ENCODE measurements at places on chromosomes 13 and 19.

DNA sequence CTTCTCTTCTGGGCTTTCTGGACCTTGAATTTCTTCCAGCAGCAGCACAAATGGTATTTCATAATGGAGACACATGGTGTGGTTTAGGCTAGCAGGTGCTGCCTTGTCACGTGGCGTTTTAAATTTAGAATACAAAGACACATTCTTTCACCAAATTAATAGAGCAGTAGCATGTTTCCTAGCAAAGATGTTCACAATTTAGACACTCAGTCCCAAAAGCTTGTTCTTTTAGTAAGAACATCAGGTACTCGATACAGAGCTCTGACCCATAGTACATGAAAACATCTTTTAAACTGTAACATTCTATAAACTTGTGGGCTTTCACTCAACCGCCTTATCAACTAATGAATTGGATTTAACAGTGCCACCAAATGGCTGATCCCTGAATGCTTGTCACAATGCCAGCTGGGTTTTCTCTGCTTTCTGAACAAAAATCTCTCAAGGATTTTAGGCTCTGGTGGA, 290.1 kb downstream of the DCLK1 start:
- no peak for DNase-seq

GRCh38 chr13:72864142-72865011, 82.4 kb downstream of the PIBF1 start:
- DNase-seq = no peak

- DNase-seq = no peak
Measured at GRCh38 chr13:109783447-109783814, 3.0 kb downstream of the IRS2 start.

DNA sequence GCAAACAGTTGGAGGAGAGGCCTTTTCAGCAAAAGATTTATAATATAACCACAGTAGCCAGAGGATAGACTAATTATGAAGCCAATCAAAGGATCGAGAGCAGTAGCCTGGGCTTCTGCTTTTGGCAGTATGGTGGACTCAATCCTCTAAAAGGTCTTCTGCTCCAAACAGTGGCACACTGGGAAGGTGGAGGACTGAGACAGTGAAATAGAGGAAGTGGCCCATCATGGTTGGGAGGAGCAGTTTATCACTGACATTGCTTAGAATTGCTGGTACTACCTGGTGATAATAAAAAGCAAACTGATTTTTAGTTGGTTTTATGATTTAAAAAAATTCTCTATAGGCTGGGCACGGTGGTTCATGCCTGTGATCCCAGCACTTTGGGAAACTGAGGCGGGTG, 20.9 kb upstream of the PLAUR start:
- no peak for DNase-seq

- DNase-seq = no peak
Measured at GRCh38 chr13:49112782-49113525, 107.2 kb upstream of the MLNR start.

GRCh38 chr13:73496711-73497110, 437.9 kb downstream of the KLF5 start:
- no peak for DNase-seq

DNA sequence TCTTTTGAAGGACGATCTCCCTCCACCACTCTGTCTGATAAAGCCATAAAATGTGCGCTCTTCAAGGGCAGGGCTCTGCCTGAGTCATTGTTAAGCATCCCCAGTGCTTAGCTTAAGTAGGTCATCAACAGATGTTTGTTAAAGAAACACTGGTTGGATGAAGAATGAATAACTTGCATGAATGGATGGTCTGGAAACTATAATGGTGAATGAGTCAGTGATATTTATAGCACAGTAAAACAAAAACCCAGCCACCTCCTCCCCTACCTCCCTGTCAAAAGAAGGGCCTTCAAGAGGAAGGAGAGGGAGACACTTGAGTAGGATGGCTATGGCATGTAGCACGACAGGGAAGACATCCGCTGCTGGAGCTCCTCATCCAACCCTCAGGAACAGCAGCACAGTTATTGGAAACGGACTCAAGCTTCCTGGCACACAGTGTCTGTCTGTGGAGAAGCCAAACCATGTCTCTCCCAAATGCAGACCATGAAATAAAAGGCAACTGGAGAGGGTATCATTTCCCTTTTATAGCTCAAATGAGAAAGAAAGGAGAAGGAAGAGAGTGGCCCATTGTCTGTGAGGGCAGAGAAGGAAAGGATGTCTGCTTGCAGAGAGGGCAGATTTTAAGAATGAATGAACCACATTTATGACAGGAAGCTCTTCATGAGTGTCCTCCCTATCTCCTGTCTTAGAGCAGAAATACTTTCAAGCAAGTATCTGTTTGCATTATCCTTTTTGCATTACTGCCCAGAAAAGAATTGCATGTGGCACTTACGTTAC, 183.5 kb upstream of the UBL3 start:
- no peak for DNase-seq

- DNase-seq = no peak
Measured at GRCh38 chr19:38184815-38185214, 39.2 kb downstream of the DPF1 start.

GRCh38 chr13:90493667-90494066, 853.8 kb upstream of the MIR17HG start:
- DNase-seq = no peak

DNA sequence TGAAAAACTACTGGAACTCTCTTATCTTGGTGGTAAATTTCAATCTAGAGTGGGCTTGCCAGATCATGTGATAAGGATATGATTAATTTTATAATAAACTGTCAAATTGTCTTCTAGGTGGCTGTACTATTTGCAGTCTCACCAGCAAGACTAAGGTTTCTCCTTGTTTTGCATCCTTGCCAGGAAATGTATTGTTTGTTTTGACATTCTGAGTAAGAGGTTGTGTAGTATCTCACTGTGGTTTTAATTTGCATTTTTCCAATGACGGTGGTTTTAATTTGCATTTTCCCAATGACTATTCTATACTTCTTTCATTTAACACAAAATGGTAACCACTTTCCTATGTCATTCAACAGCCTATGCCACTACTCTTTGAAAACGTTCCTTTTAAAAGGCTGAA, 2.0 kb downstream of the CAB39L start:
- no peak for DNase-seq

DNA sequence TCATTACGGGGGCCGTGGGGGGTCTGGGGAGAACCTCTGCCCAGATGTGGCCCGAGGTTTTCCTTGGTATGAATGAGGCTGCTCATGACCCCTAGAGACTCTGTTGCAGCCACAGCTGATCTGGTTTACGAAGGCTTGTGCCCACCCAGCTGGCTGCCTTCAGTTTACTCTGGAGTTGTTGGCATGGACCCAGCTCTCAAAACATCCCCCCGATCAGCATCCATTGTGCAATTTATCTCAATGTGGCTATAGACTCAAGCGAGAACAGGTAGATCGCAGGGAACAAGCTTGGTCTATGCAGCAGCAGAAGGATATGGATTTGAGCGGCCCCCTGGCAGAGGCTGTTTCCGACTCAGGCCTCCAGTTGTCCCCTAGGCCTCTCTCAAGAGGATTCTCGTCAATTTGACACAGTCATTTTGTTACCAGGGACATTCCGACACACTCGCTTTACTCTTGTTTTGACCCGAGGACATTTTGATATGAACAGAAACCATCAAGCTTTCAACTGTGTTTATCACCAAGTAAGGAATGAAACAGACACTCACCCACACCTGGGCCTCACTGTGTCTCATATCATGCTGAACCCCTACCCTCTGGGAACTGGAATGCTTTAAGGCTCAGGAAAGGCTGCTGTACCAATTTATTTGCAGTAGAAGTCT, 161.5 kb downstream of the KATNAL1 start:
- DNase-seq = no peak

GRCh38 chr13:113546571-113547237, 37.8 kb upstream of the TFDP1 start:
- DNase-seq = no peak

GRCh38 chr13:77457966-77458365, 77.5 kb upstream of the SCEL start:
- no peak for DNase-seq

DNA sequence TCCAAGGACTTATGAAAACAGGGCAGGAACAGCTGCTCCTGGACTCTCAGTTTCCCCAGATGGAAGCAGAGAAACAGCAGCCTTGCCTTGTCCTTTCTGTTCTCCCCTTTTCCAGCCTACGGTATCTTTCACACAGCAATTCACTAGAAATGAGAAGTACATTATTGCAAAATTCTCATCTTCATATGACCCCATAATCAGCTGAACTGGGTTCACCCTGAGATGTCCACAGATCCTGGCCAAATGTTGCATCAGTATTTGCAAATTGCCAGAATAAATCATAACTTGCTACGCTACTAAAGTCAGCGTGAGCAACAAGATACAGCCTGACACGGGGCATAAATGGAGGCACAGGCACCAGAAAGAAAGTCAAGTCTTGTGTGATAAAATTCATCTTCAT, 16.1 kb downstream of the VSTM1 start:
- DNase-seq = no peak
